ENCODE measurements at places on chromosomes 5 and 9.

DNA sequence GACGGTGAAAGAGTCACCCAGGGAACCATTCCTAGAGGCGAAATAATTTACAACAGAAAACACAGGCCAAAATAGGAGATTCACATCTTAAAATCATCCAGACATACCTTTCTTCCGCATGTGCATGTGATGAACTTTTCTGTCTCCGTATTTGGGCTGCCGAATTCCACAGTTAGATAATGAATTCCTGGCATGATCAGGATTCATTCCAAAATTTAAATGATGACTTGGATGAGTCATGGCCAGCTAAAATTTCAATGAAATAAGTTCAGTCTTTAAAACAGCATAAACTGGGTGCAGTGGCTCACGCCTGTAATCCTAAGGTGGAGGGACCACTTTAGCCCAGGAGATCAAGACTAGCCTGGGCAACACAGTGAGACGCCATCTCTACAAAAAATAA is 82.7 kb downstream of the DROSHA start:
- DNase-seq = peak; percentile 19

DNA sequence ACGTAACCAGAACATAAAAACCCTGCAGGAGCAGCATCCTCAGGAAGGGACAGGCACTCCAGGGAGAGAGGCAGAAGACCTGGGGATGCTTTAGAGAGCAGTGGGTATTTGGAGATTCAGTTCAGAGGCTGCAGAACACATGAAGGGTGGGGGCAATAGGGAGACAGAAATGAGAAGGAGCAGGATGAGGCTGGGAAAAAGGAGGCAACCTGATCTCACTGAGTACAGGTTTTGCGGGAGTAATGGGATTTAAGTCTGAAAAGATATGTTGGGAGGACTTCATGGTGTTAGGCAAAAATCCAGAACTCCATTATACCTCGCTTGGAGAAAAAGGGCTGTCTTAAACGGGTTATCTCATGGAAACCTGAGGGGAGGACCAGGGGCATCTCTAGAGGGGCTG is 41.3 kb upstream of the GARNL3 start:
- DNase-seq = no peak

GRCh38 chr9:13140843-13141592 is 138.5 kb downstream of the MPDZ start:
- no peak for DNase-seq

DNA sequence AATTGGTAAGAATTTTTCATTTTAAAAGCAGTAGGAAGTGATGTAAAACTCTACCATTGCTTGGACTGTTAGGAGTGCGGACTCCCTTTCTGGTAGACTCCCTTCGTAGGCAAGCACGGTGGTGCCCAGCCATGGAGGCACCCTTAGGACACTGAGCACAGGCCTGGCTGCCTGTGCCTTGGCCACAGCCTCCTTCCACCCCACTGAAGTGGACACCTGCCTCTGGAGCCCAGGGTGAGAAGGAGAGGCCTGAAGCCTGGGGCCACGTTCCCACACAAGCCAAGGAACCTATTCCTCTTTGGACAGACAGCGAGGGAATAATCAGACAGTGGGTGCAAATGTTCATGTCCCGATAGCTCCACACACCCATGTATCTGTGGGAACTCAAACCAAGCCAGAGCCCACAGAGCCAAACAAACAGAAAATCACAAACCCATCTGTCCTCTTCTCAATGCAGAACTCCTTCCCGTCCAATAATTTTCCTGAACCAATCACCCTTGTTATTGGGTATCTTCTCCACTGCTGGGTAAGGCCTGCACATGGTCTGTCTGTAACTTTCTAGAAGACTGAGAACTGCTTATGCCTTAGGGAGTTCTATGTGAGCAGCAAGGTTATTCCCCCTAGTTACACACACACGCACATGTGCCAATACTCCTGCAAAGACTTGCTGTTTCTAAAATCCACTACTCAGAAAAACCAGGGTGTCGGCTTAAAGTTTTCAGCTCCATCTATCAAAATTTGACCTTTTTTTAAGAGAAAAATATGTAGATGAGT is 45.2 kb downstream of the UBE2QL1 start:
- no peak for DNase-seq

DNA sequence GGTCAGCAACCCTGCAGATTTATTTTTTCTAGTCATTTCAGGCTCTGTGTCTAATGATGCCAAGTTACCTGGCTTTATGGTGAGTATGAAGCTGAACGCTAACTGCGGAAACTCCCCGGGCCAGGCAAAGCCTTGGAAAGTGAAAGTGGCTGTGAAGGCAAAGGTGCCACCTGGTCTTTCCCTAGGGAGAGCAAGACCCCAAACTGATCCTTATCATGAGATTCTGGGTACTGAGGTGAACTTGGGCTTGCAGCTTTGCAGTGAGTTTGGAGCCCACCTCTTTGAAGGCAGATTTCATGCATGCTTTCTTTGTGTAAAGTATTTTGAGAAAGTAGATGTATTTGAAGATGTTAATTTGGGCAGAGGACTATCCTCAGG is 63.3 kb downstream of the CARTPT start:
- no peak for DNase-seq

DNA sequence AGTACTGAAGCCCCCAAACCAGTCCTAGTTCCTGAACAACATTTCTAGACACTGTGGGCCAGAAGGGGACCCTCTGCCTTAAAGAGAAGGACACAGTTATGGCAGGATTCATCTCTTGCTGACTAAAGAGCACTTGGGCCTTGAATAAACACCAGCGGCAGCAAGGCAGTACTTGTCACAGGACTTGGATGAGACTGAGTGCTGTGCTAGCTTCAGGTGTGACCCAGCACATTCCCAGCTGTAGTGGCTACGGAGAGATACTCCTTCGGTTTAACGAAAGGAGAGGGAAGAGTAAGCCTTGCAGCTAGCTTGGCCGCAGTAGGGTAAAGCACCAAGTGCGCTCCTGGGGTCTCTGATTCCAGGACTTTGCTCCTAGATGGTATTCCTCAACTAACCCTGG is 10.9 kb upstream of the STX17 start:
- DNase-seq = no peak

DNA sequence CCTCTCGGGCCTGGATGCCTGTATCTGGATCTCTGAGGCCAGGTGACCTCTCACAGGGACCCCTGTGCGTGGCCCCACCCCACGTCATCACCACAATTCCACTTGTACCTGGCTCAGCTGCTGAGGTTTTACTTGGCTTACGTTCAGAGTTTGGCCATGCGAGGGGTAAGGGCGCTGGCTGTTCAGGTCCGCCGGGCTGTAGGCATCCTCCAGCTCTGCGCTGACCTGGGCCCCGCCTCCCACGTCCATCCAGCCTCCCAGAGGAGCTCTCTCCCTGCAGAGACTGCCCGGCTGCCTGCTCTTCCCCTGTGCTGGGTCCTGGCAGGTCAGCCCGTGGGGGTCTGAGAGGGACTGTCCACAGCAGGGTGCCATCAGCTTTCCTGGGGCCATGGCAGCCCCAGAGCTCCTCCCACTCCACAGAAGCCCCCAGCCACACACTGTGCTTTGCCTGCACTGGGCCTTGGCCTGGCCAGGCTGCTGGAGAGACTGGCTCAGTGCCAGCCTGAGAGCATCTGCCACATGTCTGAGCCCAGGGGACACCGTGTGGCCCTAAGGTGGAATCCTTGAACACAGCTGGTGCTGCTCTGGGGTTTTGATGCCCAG is 43.6 kb downstream of the SLC6A3 start:
- no peak for DNase-seq

GRCh38 chr9:119153402-119153801 is 215.8 kb downstream of the BRINP1 start:
- DNase-seq = no peak

GRCh38 chr9:114400219-114400618 is 12.4 kb upstream of the AKNA start:
- no peak for DNase-seq

DNA sequence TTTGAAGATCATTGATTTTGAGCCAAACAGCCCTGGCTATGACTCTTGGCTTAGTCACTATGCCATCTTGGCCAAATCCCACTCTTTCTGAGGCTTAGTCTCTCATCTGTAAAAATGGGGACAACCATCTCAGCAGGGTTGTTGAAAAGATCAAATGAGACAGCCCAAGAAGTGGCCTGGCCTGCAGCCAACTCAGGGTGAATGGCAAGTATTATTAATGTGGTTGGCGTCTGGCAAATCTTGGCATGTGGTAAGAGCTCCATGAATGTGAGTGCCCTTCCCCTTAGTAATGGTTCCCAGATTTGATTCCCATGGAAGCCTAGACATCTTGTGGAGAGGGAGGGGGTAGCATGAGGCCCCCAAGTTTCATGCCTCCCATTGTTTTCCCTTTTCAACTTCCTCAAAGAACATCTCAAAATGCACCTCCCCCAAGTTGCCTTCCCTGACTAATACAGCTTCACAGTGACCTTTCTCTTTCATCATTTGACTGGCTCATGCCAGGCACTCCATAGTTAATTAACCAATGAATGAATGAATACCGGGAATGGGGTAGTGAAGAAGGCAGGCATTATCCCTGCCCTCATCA is 11.8 kb upstream of the TGFBI start:
- DNase-seq = no peak
